Right ventricle myocardium superior (tissue), 1 donor: ENCODE measurements at places on chromosomes 6 and 20.

GRCh38 chr6:56158571-56158970 lies 88.8 kb downstream of the COL21A1 start:
- no peak for DNase-seq

DNA sequence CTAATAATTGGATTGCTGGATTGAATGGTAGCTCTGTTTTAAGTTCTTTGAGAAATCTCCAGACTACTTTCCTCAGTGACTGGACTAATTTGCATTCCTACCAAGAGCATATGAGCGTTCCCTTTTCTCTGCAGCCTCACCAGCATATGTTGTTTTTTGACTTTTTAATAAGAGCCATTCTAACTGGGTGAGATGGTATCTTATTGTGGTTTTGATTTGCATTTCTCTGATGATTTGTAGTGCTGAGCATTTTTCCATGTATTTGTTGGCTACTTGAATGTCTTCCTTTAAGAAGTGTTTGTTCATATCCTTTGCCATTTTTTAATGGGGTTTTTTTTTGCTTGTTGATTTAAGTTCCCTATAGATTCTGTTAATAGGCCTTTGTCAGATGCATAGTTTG lies 94.7 kb upstream of the AHI1 start:
- no peak for DNase-seq

DNA sequence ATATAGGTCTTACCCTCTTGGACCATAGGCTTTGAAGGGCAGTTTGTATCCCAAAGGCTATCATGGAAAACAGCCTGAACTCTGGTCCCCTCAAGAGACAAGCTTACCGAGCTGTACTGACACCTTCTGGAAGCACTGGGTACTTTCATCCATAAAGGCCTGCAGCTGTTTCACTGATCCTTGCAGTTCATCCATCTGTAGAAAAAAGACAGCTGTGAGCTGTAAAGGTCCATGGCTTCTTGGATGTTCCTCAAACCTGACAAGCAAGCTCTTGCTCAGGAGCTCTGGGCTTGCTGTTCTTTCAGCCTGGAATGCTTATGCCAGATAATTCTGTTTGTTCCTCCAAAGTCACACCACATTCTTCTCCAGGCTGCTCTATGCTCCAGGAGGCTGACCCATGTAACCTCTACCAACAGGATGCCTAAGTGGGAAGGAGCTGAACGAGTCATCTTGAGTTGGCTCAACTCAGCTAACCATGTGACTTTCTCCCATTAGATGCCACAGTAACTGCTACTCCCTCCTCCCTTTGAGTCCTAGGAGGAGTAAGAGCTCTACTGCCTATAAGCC lies 8.8 kb upstream of the NDRG3 start:
- no peak for DNase-seq

GRCh38 chr20:36645998-36646397 lies at the start of gene SLA2:
Gene SLA2, minus strand, starts transcription at chr20:36646196. Its CDS starts 4,861 bp downstream, at chr20:36641335.
- no peak for DNase-seq

- no peak for DNase-seq
These were observed 16.4 kb downstream of the OTOR start for GRCh38 chr20:16764560-16764959.

GRCh38 chr6:140563728-140564127 lies 1189.3 kb upstream of the CITED2 start:
- DNase-seq, result no peak

- no peak for DNase-seq
These were observed 1.1 kb downstream of the USP45 start for GRCh38 chr6:99514089-99514488.

DNA sequence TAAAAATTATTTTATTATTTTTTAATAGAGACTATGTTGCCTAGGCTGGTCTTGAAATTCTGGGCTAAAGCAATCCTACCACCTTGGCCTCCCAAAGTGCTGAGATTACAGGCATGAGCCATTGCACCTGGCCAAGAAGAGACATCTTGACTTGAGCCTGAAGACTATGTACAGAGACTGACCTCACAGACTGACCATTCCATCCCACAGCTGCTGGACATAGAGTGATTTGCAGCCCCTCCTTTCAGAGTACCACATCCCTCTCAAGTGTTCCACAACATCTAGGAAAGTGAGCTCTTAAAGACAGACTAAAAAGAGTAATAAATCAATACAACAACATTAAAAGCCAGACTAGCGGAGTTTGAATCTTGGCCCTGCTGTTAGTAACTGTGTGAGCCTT lies 39.0 kb downstream of the RNF8 start:
- no peak for DNase-seq

DNA sequence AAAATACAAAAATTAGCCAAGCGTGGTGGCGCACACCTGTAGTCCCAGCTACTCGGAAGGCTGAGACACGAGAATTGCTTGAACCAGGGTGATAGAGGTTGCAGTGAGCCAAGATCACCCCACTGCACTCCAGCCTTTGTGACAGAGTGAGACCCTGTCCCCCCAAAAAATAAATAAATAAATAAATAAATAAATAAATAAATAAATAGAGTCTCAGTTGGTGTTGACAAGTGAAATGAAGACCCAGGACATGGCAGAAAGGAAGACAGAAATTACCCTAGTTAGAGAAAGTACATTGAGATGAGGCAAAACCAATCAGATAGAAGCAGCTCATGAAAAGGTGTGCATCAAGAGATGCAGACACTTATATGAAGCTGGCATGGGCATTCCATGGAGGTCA lies 105.0 kb downstream of the IBTK start:
- DNase-seq, result no peak

- DNase-seq, result peak; percentile 85
These were observed 47.6 kb upstream of the PTGIS start for GRCh38 chr20:49615401-49616153.

GRCh38 chr6:37381579-37381978 lies 27.8 kb downstream of the RNF8 start:
- no peak for DNase-seq

DNA sequence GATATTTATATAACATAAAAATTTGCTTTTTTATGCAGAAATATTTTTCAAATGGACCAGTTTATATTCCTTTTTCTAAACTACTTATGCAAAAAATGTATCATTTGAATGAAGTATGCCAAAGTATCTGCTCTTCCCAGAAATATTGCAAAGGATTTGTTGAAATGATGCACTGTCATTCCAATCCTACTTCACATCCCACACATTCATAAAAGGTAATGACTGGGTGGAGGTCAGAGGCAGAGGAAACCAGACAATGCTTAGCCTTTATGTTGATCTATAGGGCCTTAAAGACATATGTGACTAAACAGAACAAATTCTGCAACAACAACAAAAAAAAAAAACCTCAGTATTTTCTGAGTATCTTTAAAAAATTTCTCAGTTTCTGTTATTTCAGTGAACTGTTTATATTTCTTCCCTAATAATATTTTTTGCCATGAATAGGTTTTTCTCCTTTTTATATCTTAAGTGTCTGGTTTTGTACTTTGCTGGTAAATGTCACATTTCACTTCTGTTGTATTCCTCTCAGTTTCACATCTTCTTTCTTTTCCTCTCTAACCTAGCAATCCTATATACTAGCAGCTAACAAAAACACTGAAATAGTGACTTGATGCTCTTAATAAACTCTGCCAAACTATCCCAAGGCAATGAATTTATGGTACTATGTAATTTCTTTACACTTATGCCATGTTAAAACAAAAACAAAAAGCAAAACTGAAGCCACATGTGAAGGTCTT lies 374.1 kb downstream of the BCKDHB start:
- DNase-seq, result no peak

GRCh38 chr20:44702776-44703175 lies 12.4 kb upstream of the CCN5 start:
- DNase-seq, result peak; percentile 93
